CD4-positive, alpha-beta T cell treated with Interleukin-4 for 1 hour (primary cell): ENCODE measurements at places on chromosomes 3 and 15.

DNA sequence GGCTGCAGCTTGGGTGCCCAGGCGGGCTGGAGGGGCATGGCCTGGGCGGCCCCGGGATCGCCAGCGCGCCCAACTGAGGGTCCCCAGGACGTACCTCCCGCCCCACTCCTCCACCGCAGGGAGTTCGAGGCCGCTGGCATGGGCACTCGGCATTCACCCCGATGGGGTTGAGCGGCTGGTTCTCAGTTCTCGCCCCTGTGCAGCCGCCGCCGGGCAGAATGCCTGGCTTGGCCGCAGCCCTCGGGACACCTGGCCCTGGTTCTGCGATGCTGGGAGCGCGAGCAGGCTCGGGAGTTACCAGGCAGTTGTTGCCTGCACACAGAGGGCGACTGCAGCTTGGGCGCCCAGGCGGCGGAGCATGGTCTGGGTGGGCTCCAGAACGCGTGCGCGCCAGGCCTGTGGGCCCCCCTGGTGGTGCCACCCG is 121.4 kb downstream of the LMLN start:
- no peak for DNase-seq

DNA sequence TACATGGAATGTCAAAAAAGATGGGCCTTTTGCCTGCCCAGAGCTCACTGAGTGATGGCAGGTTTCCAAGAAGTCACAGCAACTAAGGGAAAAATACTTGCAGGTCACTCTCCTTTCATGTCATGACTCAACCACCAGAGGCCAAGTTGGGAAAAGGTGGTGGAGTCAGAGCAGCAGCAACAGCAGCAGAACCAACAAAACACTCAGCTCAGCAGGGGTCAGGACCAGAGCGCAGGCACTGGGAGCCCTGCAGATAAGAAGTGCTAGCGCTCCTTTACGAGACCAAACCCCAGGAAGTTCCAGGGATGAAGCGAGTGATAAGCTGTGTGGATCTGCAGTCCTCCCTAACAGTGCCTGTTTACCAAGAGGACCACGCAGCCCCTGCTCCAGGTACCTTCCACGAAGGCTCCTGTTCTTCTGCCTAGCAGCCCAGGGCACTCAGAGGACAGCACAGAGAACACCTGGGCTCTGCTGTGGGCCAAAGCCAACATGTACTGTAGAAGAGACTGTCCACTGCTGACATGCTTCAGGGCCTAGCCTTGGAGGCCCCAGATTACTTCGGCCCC is 26.0 kb downstream of the POC1A start:
- DNase-seq, result no peak

DNA sequence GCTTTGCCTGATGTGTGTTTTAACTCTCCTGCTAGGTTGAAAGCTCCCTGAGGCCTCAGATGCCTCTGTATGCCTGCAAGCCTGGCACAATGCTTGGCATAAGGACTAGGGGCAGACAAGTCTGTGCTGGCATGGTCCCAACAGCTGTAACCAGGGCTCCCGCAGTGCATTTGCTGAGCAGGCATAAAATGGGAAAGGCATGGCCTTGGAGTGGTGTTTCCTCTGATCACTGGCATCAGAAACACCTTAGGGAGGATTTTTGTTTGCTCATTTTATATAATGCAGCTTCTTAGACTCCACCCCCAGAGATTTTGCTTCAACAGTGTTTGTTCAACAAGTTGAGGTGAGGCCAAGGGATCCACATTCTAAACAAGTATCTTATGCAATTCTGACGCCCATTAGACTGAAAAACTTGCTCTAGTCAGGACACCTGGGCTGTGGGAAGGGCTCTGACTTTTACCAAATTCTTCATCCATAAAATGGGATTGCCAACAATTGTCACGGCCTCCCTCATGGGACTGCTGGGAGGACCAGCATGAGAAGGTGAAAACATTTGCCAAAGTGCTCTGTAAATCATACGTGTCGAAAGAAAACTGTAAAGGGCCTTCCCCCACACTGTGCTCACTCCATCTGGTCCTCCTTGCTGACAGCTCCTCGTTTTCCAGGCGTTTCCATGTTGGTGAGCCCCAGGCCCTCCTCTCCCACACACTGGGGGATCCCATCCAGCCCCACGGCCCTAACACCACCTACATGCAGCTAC is 43.1 kb downstream of the STARD5 start:
- no peak for DNase-seq

GRCh38 chr3:155391104-155391503 is 97.6 kb upstream of the STRIT1 start:
- no peak for DNase-seq

GRCh38 chr3:150238995-150239619 is 169.0 kb upstream of the TSC22D2 start:
- no peak for DNase-seq

DNA sequence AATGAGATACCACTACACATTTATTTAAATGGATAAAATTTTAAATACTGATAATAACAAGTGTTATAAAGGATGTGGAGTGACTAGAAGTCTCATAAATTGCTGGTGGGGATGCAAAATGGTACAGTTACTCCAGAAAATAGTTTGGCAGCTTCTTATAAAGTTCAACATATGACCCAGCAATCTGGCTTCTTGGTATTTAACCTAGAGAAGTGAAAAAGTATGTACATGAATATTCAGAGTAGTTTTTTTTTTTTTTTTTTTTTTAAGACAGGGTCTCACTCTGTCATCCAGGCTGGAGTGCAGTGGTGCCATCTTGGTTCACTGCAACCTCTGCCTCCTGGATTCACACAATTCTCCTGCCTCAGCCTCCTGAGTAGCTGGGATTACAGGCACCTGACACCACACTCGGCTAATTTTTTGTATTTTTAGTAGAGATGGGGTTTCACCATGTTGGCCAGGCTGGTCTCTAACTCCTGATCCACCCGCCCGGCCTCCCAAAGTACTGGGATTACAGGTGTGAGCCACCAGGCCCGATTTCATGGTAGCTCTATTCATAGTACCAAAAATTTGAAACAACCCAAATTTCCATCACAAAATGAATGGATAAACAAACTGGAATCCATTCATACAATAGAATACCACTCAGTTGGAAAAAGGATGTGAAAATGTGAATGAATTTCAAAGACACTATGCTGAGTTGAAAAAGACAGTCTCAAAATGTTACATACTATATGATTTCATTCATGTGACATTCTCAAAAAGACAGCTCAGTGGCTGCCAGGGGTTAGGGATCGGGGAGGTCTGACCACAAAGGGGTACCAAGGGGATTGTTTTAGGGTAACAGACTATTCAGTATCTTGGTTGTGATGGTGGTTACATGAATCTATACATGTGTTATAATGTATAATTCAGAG is 14.4 kb downstream of the RRP9 start:
- DNase-seq, result no peak

GRCh38 chr3:23720885-23721284 is 84.9 kb upstream of the UBE2E1 start:
- no peak for DNase-seq

GRCh38 chr3:152156880-152157279 is 111.8 kb upstream of the MBNL1 start:
- DNase-seq, result no peak

- peak; percentile 62 for DNase-seq
Measured at GRCh38 chr3:42600958-42601675, 631 bp downstream of the NKTR start.

- no peak for DNase-seq
Measured at GRCh38 chr3:107092121-107092520, 285.1 kb upstream of the CCDC54 start.

- no peak for DNase-seq
Measured at GRCh38 chr3:116390318-116390717, 55.0 kb downstream of the LSAMP start.

DNA sequence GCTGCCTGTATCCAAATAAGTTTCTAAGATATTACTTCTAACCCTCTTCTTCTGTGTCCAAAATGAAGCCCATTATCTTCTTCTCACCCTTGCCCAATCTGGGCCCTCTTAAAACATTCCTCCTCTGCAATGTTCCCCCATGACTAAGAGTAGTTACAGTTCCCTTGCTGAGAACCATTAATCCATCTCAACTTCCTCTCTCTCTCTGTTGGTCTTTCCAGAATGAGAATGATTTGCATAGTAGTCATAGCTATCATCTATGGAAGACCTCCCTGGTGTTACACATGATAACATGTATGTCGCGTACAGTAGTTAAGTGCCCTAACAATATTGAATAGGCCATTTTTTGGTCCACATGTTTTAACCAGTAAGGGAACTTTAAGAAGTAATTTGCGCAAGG is 177.9 kb downstream of the ANXA2 start:
- no peak for DNase-seq

DNA sequence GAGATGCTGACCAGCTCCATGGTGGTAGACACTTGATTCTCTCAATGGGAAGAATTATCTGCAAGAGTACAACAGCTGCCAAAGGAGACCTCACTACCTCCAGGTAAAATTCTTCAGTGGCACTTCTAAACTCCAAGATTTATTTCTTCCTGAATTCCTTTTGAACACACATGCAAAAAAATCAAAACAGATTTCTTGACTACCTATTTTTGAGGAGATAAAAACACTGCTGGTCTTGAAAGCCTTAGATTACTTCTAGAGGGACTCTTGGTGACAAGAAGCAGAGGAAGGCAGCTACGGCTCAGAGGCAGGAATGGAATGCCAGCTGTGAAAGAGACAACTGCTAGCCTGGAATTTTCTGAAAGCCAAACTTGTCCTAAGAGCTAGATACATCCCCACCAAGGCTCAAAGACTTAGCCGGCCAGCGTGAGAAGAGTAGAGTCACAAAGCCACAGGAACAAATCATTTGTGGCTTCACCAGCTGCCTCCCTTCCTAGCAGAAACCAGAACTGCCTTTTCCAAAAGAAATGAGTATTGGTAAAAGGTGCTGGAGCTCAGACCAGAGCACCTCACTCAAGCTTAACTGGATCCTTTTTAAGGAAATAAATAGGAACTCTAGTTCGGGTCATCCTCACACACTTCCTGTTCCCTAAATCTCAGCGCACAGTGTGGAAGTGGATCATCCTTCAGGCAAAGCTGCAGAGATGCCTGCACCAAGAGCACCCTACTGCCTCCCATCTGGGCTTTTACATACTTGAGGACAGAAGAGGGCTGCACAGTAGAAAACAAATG is 32.6 kb downstream of the CLK3 start:
- no peak for DNase-seq

DNA sequence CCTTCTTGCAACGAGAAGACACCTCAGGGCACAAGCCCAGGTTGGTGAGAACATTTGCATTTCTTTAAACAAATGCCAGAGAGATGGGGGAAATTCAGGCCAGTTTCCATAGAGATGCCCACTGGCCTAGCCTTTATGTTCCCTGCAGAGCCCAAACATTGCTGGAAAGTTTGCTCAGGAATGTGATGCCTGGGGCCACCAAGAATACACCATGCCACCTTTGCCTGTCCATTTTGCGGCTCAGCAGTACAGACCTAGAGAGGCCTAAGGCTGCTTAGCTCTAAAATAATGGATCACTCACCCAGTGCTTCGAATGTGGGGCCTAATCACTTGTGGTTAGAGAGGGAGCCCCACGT is 210.0 kb downstream of the RPLP1 start:
- no peak for DNase-seq

DNA sequence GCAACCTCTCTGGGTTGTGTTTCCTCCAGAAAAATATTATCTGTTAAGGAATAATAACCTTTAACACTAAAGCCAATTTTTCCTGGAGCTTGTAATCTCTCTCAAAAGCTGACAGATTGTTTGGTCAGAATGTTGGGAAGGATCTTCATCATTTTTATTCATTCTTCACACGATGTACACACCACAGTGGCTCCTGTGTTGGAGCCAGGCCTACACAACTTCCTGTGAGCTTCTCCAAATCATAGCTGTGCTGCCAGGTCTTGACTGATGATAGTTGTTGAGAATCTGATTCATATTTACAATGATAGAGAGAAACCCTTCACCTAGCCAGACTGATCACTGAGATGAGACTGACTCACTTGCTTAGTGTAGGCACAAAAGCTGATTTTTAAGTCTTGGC is 151.0 kb upstream of the ROBO2 start:
- no peak for DNase-seq

DNA sequence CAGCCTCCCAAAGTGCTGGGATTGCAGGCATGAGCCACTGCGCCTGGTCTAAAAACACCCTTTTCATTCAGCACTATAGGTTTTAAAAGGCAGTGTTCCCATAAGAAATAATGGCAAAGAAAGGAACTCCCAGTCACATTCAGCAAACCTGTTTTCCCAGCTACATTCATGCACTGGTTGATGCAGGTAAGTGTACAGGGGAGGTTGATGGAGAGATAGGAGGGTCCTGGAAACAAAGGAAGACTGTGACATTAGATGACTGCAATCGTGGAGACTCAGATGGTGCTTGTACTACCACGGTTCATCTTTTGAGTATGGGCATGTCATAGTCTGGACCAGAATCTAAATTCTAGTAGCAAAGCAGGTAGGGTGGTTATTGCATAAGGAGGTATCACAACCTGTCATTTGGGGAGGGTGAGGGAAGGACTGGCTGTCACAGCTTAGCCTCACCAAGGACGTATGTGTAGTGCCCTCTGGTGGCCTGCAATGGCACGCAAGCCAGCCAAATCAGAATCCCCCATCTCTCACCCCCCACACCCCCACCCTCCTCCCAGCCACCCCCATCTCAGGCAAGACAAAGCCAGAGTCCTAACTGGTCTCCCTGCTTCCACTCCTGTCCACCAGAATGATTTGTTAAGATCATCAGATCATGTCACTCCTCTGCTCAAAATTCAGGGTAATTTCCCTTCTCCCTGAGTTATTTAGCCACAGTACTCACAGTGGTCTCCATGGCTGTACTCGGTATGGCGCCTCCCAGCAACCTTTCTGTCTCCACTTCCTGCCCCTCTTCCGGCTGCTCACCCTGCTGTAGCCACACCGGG is 28.8 kb upstream of the UBL7 start:
- peak; percentile 78 for DNase-seq

GRCh38 chr15:97026781-97027180 is 696.3 kb downstream of the NR2F2 start:
- no peak for DNase-seq

DNA sequence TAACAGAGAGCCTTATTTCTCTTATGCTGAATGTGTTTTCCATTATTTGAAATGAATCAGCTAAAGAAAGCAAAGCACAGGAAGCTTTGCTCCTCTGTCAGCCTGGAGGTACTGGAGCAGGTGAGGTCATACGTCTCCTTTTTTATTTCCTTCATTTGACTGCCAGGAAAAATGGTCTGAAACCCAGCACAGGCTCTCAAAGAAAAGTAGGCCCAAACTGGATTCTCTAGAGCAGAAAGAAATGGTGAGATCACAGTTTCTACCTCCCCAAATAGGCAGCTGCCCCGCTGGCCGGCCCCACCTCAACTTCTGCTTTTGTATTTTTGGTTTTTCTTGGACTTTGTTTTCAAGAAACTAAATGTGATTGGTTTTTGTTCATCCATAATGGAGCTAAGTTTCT is 95.1 kb downstream of the RPL39L start:
- peak; percentile 53 for DNase-seq

DNA sequence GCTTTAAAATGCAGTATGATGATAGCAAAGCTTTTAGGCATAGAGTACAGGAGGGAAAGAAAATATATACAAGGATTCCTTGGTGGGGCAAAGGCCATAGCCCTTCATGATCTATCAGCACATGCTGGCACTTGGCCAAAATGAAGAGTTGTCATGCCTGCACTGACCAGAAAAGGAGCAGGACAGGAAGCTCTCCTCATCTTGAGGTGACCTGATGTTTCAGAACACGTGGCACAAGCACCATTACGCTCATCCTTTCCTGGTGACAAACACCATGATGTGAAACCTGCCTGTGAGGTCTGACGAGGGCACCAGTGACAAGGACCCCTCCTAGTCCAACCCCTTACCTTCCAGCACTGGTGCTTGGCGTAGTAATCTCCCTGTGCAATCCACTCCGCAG is 77.9 kb upstream of the DCLK3 start:
- DNase-seq, result no peak

GRCh38 chr3:119562307-119562961 is 3.0 kb upstream of the CD80 start:
- DNase-seq, result peak; percentile 82

- no peak for DNase-seq
Measured at GRCh38 chr3:33438284-33438668, 1.9 kb downstream of the UBP1 start.
